ENCODE measurements at places on chromosomes 11 and 22. TPM values are rescaled to one million over a fixed set of nuclear protein-coding genes. Genes with fewer than 3 reads are reported as not detected.

VWA5A gene
- 11.5 TPM for total RNA-seq

- DNase-seq = no peak
Observed at GRCh38 chr11:65558002-65558929, at the start of gene LTBP3. LTBP3 (minus strand) TSS chr11:65558359; CDS start chr11:65557959, 400 bp downstream.

MFRP gene
- not detected for total RNA-seq

DNA sequence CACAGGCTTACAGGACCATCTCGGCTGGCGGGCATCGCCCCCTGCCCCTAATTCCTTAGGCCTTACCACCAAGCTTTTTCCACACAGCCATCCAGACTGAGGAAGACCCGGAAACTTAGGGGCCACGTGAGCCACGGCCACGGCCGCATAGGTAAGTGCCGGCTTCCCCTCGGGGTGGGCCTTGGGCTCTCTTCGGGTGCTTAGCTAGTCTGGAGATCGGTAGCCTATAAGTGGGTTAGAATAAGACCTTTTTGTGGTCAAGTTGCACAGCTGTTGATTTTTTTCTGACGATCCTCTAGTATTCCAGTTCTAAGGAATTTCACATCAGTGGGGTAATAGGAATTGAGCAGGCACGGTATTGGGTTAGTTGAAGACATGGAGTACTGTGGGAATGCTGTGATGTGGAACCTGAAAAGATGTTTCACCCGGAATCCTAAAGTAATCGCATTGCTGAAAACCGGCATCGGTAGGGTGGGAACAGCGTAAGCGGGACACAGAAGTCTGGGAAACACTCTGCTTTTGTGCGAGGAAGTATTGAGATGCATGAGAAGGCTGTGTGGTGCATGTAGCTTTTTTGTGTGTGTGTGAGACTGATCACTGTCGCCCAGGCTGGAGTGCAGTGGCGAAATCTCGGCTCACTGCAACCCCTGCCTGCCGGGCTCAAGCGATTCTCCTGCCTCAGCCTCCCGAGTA is 669 bp downstream of the RPL27A start:
- no peak for DNase-seq

DNA sequence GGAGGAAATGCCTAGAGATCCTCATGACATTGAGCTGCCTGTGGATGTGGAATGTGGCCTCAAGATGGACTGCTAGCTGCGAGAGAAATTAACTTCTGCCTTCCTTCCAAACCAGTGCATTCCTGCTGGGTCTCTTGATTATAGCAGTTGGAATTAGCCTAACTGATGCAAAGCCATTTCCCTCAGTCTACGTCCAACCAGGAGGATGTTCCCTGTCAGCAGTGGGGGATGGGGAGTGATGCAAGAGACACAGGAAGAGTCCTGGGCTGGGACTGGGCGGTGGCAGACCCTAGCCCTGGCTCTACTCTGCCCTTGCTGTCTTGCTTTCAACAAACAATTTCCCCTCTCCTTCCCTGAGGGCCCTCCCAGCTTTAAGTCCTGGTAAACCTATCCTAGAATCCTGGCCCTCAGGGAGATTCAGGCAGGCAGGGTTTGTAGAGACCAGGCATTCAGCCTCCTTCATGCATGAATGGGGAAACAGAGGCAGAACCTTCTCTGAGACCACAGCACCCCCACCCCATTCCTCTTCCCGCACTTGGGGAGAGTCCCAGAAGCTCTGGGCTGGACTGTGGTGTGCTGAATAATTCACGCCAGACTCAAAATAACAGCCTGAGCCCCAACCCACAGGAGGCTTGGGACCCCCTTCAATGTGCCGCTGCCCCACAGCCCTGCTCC is 17.0 kb downstream of the C11orf96 start:
- no peak for DNase-seq

- no peak for DNase-seq
Observed at GRCh38 chr11:46361283-46362155, 14.3 kb downstream of the DGKZ start.

RFPL1 gene
- total RNA-seq = not detected

GRCh38 chr22:41830174-41830573 is 2.7 kb upstream of the SREBF2 start:
- no peak for DNase-seq

POU2AF3 gene
- not detected for total RNA-seq

DNA sequence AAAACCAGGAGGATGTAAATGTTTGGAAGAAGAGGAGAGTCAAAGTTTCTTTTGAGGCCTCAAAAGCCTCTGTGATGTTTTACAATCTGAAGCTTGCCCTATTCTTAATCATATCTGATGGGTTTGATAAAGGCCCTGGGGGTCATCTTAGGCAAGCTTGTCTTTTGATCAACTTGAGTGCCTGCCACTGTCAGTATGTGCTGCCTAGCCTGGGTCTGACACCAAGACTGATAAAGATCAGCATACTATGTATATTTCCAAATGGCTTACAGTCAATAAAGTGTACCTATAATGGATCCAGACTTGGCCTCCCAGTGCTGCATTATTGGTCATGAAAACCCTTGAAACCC is 12.7 kb downstream of the EHF start:
- DNase-seq = no peak

GRCh38 chr11:107777110-107777509 is 65.3 kb upstream of the SLN start:
- DNase-seq = no peak

- no peak for DNase-seq
Observed at GRCh38 chr11:28284196-28284595, 176.0 kb downstream of the METTL15 start.

DNA sequence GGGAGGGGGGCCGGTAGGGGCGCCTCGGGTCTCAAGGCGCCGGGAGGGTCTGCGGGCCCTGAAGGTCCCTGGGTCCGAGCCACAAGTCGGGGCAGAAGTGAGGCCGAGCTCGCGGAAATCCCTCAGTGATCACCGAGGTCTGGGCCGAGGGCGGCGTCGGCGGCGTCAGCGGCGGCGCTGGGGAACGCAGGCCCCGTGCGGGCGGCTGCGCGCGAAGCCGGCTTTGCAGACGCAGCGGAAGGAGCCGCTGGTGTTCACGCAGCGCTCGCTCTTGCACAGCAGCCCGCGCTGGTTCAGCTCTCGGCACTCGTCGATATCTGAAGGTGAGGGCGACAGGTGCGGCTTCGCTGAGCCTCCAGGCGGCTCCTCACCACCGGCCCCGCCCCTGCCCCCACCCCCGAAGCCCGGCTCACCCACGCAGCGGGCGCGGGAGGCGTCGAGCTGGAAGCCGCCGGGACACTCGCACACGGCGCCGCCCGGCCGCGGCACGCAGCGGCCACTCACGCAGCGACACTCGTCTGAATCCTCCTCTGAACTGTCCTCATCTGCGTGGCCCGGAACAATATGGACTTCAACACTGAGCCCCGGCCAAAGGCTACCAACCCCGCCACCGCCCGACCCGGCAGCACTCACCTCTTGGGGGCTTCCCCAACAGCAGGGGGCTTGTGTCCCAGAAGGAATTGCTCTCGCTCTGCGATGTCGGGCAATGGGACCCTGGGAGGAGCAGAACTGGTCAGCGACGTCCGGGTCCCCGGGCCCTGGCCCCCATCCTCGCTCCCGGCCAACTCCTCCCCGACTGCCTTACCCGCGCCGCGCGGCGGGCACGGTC is 14.2 kb downstream of the SCYL1 start:
- no peak for DNase-seq

SLC1A2 gene
- not detected for total RNA-seq

SPTBN2 gene
- 34.0 TPM for total RNA-seq

DNA sequence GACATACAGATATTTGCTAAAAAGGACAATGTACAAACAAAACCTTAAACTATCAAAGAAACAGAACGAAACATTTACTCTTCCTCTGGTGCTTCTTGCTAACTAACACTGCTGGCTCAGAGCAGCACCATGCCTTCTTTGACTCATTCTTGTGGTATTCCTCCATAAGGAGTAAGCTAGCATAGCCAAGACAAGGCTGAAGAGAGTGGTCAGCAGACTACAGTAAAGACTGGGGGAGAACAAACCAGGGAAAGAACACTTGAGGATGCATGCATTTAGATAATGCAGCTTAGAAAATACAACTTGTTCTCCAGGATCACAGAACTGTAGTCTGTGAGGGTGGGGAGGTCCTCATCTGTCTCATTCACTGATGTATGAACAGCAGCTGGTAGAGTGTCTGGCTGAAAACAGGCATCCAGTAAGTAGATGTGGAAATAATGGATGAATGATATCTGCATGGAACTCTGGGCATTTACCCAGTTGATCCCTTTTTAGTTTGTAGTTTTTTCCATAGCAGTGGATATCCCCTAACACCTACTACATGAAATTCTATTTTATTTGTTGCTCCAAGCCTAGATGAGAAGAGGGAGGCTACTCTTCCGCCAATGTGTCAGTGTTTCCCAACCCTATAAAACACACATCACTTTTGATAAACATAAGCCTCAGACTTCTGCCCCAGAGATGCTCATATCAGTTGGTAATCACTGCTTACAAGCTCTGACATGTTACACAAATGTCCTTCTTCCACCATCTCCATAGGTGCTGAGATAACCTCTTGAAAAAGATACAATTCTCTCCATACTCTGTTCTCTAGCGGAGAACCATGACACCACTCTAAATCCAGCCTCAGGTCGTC is 7.3 kb downstream of the SNX19 start:
- DNase-seq = no peak
